ENCODE measurements at places on chromosomes 6 and 20.

DNA sequence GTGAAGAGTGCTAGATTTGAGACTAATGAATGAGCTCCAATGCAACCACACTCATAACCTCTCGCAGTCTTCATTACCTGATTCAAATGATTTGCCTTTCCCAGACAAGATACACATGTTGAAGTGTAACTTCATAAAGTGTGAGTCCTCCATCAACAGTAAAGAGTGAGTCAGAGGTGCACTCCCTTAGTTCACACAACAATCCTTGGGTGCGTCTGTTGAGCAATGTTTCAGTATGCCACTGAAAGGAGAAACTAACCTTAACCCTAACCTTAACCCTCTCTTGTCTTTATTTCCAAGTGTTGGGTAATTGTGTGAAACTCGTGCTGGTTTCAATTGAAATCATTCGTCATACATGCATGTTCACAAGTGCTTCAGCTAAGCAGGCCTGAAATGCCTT lies 21.0 kb upstream of the RIN2 start:
- no peak for DNase-seq

GRCh38 chr6:134491477-134491876 lies 173.6 kb upstream of the SGK1 start:
- no peak for DNase-seq

- no peak for DNase-seq
Measured at GRCh38 chr20:45872626-45873025, 8.4 kb upstream of the ZSWIM1 start.

GRCh38 chr20:64041040-64041780 lies 5.2 kb downstream of the C20orf204 start:
- no peak for DNase-seq

DNA sequence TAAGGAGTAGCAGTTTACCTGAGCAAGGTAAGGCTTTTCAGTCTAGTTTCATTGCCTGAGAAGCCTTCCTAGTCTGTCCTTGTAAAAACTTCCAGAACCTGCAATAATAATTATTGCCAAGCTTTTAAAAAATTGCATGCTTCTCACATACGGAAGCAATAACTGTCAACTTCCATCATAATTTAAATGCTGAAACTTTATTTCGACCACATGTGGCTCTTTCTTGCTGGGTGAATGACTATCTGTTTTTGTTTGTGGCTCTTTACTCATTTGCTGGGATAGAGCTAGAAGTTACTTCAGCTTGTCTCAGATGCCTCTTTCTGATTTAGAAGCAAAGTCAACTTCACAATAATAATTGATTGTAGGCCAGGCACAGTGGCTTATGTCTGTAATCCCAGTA lies 95.9 kb upstream of the COL21A1 start:
- DNase-seq = no peak

GRCh38 chr20:19211661-19212468 lies 577 bp upstream of the SLC24A3 start:
- no peak for DNase-seq

- DNase-seq = no peak
Measured at GRCh38 chr6:45702849-45703739, 312.6 kb downstream of the CLIC5 start.

- DNase-seq = no peak
Measured at GRCh38 chr6:70538376-70538775, 28.4 kb upstream of the SDHAF4 start.

DNA sequence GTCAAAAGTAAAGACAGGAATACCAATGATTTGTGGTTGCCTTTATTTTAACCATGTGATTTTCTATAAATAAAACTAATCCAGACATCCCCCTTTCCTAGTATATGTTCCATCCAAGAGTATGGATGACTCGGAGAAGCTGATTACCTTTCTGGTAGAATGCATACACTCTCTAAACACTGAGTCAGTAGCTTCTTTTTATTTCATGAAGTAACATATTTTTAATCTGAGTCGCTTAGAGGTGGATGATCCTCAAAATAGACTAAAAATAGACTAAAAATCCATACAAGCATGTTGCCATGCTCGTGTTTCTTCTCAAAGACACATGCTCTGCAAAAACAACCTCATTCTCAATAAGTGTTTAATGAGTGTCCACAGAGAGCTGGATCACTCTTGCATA lies 263.7 kb downstream of the COL12A1 start:
- DNase-seq = no peak

- no peak for DNase-seq
Measured at GRCh38 chr6:147750413-147750812, 241.9 kb downstream of the SAMD5 start.

All from stimulated activated CD4-positive, alpha-beta T cell treated with anti-CD3 and anti-CD28 coated beads, Interleukin-4, amount 100 ng/mL, for 24 hours (primary cell).